ENCODE measurements at places on chromosomes 6 and 20.

DNA sequence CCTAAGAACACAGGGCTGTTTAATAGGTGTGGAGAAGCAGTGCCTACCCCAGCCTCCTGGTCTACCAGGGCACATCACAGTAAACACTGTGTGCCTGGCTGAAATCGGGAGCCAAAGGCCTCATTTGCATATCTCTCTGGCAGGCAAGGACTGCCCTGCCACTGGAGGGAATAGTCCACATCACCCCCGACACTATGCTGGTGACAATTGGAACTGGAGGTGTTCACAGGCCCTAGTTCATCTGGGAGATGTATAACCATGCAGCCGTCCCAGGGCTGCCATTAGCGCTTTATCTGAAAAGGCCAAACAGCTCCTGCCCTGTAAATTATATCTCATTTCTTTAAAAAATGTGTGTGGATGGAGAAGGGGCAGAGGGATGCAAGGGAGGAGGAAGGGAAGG lies 150.3 kb downstream of the LINC00237 start:
- no peak for DNase-seq

DNA sequence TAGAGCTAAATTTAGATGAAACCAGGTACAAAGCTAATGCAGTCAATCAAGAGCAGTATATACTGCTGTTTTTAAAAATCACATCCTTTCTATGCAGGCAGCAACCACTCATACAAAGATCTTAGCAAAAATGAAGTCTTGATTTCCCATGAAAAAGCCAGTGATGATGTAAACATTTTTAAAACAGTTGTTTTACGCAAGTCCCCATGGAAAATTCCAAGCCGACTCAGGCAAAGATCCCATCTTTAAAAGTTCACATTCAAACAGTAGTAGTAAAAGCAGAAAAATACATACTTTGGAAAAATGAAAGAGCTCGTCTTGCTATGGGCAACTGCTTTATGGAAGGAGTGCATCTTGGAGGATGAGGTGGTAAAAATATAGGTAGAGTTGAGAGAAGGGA lies 84.0 kb downstream of the RCAN2 start:
- DNase-seq: no peak

DNA sequence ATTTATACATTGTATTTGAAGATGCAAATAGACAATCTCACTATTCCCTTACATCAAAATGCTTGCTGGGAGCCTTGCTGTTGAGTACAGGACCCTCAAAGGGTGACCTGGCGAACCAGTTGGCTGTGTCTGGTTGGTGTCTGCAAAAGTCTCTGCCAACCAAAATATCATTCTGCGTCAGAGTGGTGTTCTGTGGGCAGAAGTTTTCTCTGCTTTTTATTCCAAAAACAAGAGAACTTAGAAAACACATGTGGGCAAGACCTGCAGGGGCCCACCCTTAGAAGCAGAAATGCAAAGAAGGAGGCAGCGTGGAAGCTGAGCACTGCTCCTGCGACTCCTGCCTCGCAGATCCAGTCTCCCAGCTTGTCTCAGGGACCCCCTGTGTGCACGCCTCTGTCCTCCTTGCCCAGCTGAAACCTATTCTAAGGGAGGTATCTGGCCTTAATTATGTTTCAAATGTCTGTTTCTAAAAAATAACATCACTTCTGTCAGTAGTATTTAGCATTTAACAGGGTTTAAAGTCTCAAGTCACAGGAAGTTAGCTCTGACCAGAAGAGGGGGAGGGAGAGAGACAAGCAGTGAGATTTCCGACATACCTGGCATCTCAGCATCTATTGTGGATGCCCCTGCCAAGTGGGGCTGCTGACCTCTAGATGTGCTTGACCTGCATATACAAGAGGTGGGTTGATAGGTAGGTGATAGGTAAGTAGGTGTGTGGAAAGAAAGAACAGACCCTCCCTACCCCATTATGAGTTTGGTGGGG lies 101.3 kb downstream of the SASH1 start:
- no peak for DNase-seq

GRCh38 chr6:36131511-36132245 lies 1.4 kb downstream of the MAPK13 start:
- DNase-seq: peak; percentile 76

- DNase-seq: no peak
Measured at GRCh38 chr6:47475319-47475816, 2.2 kb upstream of the CD2AP start.

GRCh38 chr20:21510414-21511384 lies 3.2 kb downstream of the NKX2-2 start:
- DNase-seq: no peak

- DNase-seq: no peak
Measured at GRCh38 chr6:169326067-169326799, 72.6 kb upstream of the THBS2 start.

- DNase-seq: no peak
Measured at GRCh38 chr20:60869625-60870024, 382.4 kb upstream of the CDH4 start.

- DNase-seq: no peak
Measured at GRCh38 chr6:100262086-100262485, 202.6 kb downstream of the SIM1 start.

DNA sequence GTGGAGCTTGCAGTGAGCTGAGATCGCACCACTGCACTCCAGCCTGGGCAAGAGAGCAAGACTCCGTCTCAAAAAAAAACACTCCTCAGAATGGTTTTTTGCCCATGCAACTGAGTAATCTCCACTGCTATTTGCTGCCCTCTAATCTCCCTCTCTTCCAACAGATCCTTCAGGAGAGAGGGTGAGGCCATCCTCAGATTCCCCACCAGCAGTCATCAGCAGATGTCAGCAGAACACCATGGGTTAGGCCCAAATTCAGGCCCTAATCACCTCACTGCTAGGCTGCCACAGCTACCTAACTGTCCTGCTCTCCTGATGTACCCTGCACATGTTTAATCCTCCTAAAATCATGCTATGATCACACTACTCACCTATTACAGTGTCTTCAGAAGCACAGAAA lies 63.2 kb upstream of the BEND6 start:
- DNase-seq: no peak

- peak; percentile 79 for DNase-seq
Measured at GRCh38 chr20:53899351-53900167, 170.8 kb downstream of the BCAS1 start.

DNA sequence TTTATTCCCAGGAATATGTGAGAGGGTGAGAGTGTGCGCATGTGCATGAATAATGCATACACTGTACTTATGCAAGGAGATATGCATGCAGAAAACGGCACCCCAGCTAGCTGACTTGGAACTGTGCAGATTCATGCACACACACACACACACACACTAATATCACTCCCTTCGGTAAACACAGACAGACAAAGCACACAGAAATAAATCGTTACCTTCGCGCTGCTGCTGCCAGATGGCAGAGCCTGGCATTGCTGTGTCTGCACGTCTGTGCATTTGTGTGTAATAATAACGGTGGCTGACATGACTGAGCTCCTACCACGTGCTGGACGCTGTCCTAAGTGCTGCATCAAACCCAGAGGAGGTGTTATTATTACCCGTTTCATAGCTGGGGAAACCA lies 36.8 kb downstream of the PREX1 start:
- DNase-seq: no peak

DNA sequence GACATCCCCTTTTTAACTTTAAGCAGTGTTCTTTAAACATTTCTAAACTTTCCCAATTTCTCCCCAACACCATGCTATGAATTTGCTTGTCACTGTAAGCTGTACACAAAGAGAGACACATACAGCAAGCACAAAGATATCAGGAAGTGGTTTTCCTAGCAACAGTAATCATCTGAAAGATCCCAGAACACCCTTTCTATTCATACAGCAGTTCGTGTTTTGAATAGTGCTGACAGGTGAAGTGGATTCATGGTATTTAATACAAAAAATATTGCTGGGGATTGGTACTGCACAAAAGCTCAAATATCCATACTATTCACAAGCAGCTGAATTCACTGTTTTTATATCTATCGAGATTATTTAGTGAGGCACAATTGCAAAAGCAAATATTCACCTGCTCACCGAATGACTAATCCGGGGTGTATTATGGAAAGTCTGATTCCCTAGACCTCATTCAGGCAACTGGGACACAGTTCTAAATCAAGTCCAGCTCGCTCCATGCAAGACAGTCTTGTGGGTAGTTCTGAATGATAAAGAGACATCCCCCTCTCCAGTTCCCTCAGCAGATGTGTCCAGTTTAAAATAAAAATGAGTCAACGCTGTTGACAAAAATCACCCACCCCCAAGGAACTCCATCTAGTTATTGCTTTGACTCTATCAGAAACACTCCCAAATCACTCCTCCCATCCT lies 107.1 kb upstream of the TSHZ2 start:
- DNase-seq: no peak

GRCh38 chr6:143539106-143539505 lies 27.6 kb upstream of the FUCA2 start:
- DNase-seq: no peak

GRCh38 chr20:62993856-62994494 lies 12.8 kb downstream of the BHLHE23 start:
- DNase-seq: no peak

GRCh38 chr6:35491558-35492257 lies 5.2 kb downstream of the TEAD3 start:
- DNase-seq: no peak

GRCh38 chr6:97049253-97050011 lies 124.9 kb downstream of the KLHL32 start:
- no peak for DNase-seq

- no peak for DNase-seq
Measured at GRCh38 chr20:40666336-40666735, 22.7 kb downstream of the MAFB start.

DNA sequence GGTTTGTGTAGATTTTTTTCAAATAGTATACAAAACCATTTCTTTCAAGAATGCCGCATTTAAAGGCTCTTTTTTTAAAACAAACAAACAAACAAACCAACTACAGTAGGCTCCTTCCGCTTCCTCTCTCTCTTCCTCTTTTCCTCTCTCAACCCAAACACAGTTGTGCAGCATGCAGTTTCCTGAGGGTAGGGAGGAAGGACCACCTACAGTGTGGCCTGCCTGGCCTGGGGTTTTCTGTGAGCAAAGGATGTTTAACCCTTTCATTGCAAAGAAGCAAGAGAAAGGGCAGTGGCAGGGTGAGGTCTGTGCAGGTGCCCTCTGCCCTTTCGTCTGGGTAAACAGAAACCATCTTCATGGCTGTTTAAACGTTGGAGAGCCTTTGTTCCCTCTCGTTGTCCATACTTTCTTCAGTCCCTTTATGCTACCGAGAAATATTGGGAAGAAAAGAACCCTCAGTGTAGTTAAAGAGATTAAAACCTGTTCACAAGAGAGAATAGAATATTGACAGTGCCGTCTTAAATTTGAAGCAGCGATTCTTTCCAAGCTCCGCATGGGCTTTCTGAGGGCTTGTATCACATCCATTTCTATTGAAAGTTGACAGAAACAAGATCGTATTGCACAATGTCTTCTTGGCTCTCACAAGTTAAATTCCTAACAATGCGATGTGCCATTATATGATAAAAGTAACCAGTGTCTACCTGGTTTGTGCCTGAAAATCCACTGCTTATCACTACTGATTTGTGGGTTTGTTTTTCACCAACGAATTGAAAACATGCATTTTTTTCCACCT lies 215.5 kb upstream of the SNX9 start:
- DNase-seq: no peak

DNA sequence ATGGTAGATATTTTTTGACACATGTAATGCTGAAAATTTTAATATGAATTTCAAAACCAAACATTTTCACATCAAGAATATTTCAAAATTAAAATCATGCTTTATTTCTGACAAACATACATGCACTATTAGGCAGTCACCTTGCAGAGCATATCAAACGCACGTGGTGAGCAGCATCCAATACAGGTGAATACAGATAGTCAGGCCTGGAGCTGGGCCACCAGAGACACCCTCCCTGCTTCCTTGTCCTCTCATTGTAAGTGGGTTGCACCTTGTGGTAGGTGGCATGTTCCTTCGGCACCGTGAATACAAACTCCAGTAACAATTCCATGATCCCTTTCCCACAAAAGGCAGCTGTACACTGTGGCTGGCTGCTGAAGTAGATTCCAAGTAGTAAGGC lies 8.9 kb downstream of the REV3L start:
- DNase-seq: no peak

DNA sequence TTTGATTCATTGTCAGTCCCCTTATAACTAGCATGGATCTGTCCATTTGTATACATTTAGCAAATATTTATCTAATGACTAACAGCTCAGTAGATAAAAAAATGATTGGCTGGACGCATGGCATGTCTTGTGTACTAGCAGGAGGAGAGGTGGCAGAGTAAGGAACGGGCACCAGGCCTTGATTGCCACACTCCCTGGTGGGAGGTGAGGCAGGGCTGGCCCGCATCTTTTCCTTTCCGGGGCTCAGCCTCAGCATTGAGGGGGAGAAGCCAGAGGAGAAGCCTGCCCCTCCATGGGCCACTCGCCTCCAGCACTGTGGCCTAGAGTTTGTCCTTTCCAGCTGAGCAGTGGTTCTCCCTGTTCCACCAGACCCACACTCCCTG lies 84.9 kb upstream of the TMEM181 start:
- no peak for DNase-seq

- peak; percentile 29 for DNase-seq
Measured at GRCh38 chr6:2984738-2985406, 13.5 kb upstream of the SERPINB6 start.

DNA sequence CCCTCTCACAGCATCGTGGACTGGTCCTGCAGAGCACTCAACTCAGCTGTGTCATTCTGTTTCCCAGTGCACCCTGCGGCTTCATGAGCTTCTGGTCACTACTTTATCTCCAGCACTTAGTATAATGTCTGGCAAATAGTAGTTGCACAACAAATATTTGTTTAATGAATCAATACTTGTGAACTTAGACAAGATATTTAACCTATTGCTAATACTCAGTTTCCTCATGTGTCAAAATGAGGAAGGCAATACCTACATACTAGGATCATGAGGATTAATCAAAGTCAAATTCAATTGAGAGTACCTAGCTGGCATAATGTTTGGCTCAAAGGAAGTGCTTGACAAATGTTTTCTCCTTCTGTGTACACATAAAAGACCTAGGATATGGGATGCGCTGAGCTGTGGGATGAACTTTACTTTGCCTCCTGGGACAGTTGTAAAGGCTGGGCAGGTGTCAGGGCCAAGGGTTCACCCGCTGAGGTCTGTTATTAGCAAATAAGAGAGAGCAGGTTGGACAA lies 86.3 kb downstream of the FNDC1 start:
- no peak for DNase-seq

DNA sequence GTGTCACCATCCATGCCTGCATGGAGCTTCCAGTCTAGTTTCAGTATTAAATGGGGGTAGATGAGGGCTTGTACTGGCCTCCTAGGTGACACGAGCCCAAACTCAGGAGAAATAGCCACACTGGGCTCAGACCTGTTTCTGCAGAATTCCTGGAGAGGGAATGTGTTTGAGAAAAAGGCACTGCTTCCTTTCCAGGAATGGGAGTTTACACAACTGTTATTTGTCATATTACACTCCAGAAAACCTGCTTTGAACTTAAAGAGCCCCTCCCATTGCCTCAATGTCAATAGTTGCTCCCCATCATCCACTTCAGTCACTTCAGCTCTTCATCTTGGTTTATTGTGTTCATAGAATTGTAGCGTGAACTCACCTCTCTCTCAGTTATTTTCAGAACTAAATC lies 151.5 kb downstream of the CFAP61 start:
- no peak for DNase-seq

- DNase-seq: no peak
Measured at GRCh38 chr6:300494-301198, 8.4 kb downstream of the DUSP22 start.

- no peak for DNase-seq
Measured at GRCh38 chr6:41546475-41546865, 289 bp downstream of the FOXP4 start.

All from activated CD8-positive, alpha-beta memory T cell treated with anti-CD3 and anti-CD28 coated beads, Interleukin-2, amount 50 U/mL, for 48 hours (primary cell).